ENCODE measurements at places on chromosomes 2 and 18.

GRCh38 chr2:395886-396285 lies 108.0 kb upstream of the ALKAL2 start:
- DNase-seq: no peak

GRCh38 chr2:53672881-53673522 lies 94.6 kb upstream of the CHAC2 start:
- DNase-seq: no peak

DNA sequence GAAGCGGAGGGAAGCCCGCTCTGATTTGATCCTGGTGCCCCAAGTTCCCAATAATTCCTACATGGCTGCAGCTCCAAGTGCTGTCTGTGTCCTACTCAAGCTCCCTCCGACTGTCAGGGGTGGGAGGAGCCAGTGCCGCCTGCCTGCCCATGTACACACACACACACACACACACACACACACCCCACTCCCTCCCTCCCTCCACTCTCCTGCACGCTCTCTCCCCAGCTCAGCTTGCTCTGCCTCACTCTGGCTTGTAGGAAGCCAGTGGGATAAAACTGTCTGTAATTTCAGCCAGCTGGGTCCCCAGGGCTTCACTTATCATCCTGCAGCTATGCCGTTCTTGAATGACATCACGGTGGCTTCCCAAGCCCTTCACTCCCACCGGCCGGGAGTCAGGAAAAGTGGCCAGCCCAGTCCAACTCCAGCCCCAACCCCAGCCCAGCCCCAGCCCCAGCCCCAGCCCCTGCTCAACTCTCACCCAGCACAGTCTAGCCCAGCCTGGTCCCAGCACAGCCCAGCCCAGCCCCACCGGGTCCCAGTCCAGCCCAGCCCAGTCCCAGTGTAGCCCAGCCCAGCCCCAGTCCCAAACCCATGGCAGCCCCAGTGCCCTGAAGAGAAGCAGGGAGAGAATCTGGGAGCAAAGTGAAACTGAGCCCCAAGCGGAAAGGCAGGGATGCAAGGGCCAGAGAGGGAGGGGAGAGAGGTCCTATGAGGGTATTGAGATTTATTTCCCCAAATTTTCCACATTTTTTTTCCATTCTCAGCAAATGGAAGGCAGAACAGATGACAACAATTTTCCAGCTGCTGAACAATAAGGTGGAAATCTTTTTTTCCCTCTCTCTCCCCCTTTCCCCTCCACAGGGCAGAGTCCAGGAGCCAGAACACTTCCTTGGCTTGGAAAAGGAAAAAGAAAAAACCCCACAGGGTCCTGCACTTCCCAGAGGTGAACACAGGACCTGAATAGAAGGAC lies 144.0 kb downstream of the TNS1 start:
- no peak for DNase-seq

DNA sequence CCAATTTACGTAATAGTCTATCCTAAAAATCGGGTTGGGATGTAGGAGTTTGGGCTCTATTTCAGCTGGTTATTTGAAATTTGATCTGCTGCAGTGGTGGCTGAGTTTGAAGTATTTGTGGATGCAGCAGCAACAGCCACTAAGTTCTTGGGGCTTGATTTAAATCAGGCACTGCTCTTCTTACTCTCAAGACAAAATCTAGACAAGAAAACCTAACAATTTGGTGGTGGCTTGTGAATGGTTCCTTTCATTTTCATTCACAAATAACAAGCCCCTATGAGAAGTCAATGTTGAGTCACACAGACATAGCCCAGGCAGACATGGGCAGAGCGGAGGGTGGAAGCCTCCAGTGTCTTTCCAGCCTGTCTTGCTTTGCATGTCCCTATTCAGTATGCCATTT lies 199.3 kb downstream of the LTBP1 start:
- no peak for DNase-seq

GRCh38 chr2:137500599-137500998 lies 463.7 kb upstream of the HNMT start:
- no peak for DNase-seq
